Nephron progenitor cell (in vitro differentiated cells): ENCODE measurements at places on chromosomes 4 and X.

- DNase-seq: peak; percentile 21
Measured at GRCh38 chr4:24973747-24974601, 56.8 kb downstream of the LGI2 start.

DNA sequence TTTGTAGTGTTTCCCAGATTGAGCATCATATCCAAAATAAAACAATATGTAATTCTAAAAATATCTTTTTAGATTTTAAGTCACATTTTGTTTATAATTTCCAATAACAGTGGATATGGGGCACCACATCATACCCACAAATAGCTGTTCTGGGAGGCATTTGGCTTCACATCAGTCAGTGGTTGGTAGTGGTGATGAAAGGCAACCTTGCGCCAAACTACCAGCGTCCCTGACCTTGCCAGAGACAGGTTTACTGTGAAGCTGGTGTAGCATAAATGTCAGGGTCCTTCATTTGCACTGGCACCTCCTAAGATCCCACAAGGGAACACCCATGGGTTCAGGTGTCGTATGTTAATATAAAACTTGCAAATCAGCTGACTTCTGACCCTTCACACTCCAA lies 222.2 kb downstream of the DCTD start:
- DNase-seq: no peak

DNA sequence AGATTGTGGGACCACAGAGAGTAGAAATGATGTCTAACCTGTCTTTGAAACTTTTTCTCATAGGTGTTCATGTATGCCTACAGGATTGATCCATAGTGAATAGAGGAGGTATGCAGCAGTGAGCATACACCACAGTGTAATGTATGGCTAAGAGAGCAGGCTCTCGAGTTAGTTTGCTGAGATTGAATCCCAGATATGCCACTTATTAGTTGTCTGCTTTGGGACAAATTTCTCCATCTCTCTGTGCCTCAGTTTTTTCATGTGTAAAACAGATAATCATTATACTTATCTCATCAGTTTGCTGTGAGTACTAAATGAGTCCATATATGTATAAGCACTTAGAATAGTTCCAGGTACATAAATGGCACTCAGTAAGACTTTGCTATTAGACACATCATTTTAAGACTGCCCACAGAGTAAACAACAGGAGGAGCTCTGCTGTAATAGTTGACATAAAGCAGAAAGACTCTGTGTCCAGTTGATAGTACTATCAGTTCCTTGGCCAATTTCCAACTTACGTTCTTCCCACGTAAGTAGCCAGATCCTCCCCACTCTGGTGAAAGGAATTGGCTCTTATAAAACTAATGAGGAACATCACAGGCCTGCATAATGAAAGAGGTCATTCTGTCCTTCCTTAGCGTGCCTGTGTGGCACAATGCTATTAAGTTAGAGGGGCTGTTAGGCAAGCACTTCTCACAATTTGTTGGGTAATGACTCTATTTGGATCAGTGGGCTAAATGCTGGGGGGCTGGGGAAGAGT lies 20.7 kb upstream of the RNF150 start:
- no peak for DNase-seq

- no peak for DNase-seq
Measured at GRCh38 chr4:131603705-131604104, 1545.4 kb upstream of the PCDH10 start.

GRCh38 chrX:129769467-129770154 lies 10.1 kb upstream of the SASH3 start:
- no peak for DNase-seq

- no peak for DNase-seq
Measured at GRCh38 chr4:67401902-67402301, 143.4 kb downstream of the CENPC start.

DNA sequence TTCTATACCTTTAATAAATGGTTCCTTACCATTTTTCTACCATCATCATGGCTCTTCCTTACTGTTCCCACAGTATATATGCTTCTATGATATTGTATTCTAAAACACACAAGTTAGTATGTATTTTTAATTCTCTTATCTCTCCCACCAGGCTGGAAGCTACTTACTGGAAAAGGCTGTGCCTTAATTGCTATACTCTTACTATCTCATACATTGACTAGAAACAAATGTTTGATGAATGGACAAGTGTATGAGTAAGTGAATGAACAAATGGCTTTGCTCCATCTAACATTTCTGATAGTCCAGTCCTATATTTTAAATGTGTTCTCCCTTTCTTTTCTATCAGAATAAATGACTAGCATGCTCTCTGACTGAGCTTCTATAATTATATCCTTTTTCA lies 320.8 kb upstream of the RASGEF1B start:
- DNase-seq: no peak

DNA sequence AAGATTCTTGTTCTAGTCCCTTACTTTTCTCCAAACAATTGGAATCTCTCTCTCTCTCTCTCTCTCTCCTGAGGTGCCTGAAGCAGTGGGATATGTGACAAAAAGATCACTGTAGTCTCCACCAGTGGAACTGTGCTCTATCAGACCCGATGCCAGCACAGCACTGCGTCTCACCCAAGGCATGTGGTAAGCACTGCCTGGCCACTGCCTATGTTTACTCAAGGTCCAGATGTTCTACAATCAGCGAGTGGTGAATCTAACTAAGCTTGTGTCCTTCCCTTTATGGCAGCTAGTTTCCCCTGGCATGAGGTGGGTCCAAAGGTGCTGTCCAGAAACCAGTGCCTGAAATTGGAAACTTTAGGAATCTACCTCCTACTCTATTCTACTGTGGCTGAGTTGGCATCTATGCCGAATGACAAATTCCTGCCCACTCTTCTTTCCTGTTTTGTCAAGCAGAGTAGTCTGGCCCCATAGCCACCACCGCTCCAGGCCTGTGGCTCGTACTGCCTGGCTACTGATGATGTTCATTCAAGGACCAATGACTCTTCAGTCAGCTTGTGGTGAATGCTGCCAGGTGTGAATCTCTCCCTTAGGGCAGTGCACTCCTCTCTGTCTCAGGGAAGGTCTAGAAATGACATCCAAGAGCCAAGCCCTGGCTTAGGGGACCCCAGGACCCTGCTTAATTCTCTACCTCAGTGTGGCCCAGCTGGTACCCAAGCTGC lies 416.5 kb downstream of the TEX13C start:
- DNase-seq: no peak

GRCh38 chr4:41385481-41385880 lies 128.8 kb downstream of the UCHL1 start:
- DNase-seq: no peak

DNA sequence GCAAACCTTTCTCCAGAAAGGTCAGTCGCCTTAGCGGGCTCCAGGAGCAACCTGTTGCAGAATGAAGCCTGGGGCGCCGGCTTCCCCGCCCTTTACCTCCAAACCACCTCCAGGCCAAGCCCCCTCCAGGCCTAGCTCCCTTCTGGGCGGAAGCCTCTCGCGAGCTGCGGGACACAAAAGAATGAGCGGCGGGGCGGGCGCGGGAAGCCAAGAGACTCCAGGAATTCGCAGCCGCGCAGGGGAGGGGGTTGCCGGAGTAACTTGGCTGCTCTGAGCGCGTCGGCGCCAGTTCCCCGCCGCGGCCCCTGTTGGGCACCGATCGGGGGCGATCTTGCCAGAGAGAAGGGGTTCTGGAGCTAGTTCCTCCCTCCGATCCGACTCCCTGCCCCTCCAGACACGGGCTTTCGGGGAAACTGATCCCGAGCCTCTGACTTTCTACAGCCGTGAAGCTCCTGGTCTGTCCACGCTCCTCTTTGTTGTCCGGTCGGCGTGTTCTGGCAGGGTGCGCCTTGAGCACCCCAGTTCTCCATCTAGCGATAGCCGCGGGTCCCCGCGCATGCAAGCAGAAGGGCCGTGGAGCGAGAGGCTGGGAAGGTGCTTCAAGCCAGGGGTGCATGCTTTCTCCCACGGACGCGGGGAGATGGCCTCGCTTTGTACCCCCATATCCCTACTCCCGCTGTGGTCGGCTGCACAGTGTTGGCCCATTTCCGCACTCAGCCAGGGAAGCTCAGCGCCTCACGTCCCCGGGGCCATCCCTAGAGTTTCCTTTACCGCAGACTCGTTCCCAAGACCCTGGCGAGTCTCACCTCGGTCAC lies 1.2 kb downstream of the PROM1 start:
- DNase-seq: peak; percentile 85

GRCh38 chrX:67789536-67789935 lies 245.7 kb downstream of the AR start:
- no peak for DNase-seq

GRCh38 chr4:145936142-145936996 lies 2.3 kb downstream of the ZNF827 start:
- DNase-seq: peak; percentile 77

GRCh38 chr4:88158489-88159228 lies at the start of gene ABCG2:
ABCG2 (minus strand) TSS chr4:88158639; CDS start chr4:88139995, 18,644 bp downstream.
- DNase-seq: peak; percentile 64

DNA sequence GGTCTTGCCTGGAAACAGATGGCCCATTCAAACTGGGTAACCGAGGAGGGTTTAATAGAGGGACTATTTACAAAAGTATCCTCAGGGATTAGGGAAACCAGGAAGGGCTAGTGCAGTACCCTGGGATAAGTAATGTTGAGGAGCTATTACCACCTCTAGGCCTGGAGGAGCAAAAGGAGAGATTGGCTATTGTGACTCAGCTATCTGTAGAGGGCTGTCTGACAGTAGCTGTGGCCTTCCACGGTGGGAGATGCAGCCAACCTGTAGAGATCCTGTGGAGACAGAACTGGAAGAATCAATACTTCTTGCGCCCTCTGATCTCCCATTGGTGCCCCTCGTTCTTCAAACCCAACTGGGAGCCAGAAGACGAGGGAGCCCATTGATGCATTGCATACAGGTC lies 34.1 kb upstream of the RPS6KA3 start:
- DNase-seq: no peak

DNA sequence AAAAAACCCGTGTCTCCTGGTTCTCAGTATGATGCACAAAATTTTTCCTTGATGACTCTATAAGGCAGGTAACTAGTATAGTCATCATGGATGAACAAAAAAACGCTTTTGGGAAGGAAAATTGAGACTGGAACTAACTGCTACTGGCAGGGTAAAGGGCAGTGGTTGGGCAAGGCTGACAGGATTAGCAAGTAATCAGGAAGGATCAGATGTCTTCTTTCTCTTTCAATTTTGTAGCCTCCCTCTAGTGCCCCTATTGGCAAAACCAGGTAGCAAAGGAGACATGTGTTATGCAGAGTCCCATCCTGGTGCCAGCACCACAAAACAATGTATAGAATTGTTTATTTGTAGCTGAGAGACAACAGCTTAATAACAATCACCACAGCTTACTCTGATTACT lies 12.8 kb upstream of the SLITRK4 start:
- no peak for DNase-seq

- no peak for DNase-seq
Measured at GRCh38 chr4:40243386-40243948, 46.6 kb downstream of the RHOH start.

- DNase-seq: no peak
Measured at GRCh38 chr4:174689618-174690017, 139.4 kb downstream of the GLRA3 start.

- no peak for DNase-seq
Measured at GRCh38 chr4:24935856-24936255, 23.0 kb upstream of the CCDC149 start.

DNA sequence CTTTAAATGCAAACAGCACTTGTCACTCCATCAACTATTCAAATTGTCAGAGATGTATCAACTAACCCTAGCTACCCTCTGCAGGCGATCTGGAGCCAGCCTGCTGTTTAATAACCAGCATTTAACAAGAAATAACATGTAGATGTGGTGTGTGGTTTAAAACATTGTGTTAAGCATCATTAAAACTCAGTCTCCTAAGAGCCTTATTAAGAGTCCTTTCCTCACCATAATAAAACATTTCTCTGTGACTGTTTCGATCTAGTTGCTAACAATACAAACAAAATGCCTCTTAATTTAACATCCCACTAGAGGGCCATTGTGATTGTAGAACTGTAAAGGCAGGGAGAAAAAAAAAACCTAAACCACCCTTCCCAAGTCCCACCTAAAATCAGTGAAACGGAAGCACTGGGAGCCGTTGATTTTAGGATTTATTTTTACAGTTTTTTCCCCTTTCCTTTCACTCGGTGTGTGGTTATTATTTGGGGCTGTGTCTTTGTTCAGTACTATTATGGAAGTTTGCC lies 708.6 kb downstream of the C4orf33 start:
- DNase-seq: no peak

DNA sequence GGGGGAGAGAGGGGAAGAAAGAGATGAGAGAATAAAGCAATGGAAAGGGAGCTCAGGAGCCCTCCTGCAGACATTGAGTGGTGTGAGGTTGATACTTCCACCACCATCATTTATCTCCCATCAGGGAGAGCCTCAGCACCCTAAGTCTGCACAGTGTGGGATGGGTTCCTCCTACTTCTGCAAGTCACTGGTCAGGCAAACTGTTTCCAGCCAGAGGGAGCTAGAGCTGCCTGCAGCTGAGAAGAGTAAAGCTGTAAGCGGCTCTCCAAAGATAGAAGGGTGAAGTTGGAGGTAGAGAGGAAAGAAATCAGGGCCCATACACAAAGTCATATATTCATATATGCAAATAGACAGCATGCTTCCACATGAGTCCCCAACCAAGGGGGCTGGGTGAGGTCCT lies 21.9 kb upstream of the ZNF81 start:
- no peak for DNase-seq

DNA sequence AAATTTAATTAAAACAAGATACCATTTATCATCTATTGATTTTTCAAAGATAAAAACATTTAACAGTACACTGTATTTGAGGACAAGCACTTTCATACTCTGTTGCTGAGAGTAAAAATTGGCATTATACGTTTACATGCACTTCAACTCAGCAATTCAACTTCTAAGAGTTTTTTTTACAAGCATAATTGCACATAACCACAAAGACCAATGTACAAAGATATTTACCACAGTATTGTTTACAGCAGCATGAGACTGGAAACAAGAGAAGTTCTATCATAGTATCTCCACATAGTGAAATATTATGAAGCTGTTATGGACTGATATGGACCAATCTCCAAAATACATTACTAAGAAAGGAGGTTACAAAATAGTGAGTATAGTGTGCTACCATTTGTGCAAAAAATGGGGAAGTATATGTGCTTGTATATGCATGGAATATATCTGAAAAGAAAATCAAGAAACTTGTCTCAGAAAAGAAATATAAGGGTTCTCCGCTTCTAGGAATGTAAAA lies 10.9 kb downstream of the GAB3 start:
- no peak for DNase-seq

DNA sequence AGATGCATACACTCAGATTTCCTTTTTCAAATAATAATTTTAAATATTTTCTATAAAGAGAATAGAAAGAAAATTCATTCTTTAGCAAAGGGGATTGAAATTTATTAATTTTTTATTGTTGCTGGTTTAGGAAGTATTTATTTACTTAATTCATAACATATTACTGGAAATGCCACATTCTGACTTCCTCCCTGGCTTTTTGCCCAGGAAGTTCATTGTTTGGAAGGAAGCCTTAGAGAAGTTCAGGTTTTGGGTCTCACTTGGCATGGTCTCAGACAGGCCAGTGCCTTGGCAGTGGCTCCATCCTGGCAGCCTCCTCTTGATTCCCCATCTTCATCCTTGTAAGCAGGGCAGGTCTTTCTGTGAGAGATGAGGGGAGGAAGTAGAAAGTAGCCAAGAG lies 50.5 kb downstream of the IL15 start:
- DNase-seq: no peak

GRCh38 chr4:48197643-48198237 lies 63.7 kb upstream of the TXK start:
- no peak for DNase-seq

GRCh38 chrX:78119521-78120227 lies 15.6 kb downstream of the PGK1 start:
- DNase-seq: no peak

GRCh38 chrX:78092296-78092695 lies 11.8 kb upstream of the PGK1 start:
- peak; percentile 12 for DNase-seq

GRCh38 chr4:104447294-104447693 lies 47.4 kb downstream of the CXXC4 start:
- DNase-seq: no peak
